ENCODE measurements at places on chromosomes 11 and 22.

GRCh38 chr11:83073258-83073657, 1.6 kb upstream of the RAB30 start:
- DNase-seq, result no peak

GRCh38 chr11:121656328-121657090, 203.7 kb upstream of the SORL1-AS1 start:
- peak; percentile 18 for DNase-seq

GRCh38 chr11:24521601-24522000, 24.7 kb downstream of the LUZP2 start:
- DNase-seq, result no peak

- DNase-seq, result no peak
These were observed 39.7 kb upstream of the PANX1 start for GRCh38 chr11:94088906-94089305.

GRCh38 chr11:28169816-28170215, 61.6 kb downstream of the METTL15 start:
- no peak for DNase-seq

DNA sequence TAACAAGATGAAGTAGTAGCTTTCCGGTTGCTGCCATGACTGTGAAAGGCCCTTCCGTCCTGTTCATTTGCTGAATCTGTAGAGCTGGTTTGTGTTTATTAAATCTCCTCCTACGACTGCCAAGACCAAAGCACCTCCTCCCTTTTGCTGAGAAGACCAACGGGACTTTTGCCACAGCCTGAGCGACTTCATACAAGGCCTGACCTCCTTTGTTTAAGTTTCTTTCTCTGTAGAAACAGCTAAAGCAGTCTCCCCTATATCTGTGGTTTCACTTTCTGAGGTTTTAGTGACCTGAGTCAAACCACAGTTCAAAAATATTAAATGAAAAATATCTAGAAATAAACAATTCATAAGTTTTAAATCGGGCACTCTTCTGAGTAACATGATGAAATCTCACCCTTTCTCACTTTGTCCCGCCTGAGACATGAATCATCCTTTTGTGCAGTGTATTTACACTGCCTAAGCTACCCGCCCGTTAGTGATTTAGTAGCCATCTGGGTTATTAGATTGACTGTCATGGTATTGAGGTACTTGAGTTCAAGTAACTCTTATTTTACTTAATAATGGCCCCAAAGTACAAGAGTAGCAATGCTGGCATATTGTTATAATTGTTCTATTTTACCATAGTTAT, 119.1 kb upstream of the LRRC4C start:
- no peak for DNase-seq

- no peak for DNase-seq
These were observed 328.3 kb downstream of the FAT3 start for GRCh38 chr11:92552942-92553341.

DNA sequence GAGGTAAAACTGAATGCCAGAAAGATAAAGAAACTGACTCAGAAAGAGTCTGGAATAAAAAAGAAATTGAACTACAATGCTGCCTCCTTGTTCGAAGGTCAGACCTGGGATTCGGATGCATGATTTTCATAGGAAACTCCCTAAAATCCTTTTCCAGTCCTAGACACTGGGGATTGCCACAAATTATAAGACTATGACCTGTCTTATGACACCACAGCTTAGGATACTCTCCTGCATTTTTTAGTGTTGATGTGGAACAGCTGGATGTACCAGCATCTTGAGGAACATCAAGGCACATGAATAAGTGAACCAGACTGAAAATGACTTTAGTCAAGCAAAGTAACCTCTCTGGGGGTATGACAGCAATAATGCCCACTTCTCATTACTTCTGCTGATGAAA, 9.0 kb downstream of the KIRREL3 start:
- DNase-seq, result no peak

- DNase-seq, result no peak
These were observed 8.0 kb upstream of the MS4A10 start for GRCh38 chr11:60777106-60777505.

- no peak for DNase-seq
These were observed 47.4 kb downstream of the ISX start for GRCh38 chr22:35113341-35113740.

DNA sequence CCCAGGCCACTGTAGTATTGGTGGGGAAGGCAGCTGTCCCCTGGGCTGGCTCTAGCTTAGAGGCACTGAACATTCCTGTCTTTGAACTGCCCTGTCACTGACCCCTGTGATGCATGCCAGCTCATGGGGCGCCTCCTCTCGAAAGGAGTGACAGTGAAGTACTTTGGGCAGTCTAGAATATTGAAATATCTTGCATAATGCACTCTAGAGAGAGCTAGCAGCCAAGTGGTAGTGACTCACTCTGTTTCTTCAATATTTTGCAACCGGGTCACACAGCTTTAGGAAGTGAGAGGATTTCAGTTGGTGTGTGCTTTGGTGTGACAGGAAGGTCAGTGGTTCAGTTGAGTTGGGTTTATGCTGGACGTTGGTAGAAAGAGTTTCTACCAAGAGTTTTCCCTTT, 35.5 kb upstream of the ST14 start:
- DNase-seq, result no peak

- no peak for DNase-seq
These were observed 53.3 kb downstream of the PPFIA1 start for GRCh38 chr11:70323806-70324205.

DNA sequence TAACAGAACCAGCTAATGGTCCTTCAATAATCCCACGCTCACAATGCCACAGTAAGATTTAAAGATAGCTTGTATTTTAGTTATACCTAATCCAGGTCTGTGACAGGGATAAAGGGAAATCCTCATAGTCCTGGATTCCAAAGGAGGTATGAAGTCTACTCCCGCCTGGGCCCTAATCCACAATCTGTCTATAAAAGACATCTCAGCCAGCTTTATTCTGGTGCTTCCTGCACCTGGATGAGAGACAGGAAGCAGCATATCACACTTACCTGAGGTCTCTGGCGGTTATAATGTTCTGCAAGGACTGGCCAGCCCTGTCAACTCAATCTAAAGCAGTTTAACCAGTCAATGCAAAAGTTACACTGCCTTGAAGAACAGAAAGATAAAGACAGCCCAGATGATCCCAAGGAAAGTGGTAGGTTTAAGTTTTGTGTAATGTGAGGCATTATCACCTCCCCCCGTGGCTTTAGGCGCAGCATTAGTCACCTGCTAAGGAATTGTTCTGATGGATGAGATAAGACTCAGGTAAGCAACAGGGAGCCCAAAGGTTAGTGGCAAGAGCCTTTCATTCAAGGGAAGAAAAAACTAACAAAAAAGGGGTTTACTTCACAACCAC, 57.6 kb downstream of the PLEKHA7 start:
- no peak for DNase-seq

DNA sequence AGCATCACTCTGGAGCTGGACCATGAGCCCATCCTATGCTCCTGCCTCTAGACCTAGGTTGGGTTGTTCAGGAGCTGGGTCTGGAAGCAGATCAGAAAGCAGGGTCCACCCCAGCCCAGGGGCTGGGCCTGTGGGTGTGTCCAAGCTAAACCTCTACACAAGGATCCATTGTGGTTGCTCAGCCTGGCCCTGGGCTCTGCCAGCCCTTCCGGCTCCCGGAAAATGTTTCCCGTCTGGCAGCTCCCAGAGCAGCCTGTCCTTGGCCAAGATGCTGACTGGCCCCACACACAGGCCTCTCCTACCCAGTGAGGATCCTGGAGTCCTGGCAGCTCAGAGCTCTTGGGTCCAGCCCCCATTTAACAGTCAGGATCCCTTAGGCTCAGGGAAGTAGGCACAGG, 35.3 kb upstream of the FCHSD2 start:
- DNase-seq, result no peak

GRCh38 chr22:37880668-37881440, 25.2 kb upstream of the MICALL1 start:
- DNase-seq, result no peak

DNA sequence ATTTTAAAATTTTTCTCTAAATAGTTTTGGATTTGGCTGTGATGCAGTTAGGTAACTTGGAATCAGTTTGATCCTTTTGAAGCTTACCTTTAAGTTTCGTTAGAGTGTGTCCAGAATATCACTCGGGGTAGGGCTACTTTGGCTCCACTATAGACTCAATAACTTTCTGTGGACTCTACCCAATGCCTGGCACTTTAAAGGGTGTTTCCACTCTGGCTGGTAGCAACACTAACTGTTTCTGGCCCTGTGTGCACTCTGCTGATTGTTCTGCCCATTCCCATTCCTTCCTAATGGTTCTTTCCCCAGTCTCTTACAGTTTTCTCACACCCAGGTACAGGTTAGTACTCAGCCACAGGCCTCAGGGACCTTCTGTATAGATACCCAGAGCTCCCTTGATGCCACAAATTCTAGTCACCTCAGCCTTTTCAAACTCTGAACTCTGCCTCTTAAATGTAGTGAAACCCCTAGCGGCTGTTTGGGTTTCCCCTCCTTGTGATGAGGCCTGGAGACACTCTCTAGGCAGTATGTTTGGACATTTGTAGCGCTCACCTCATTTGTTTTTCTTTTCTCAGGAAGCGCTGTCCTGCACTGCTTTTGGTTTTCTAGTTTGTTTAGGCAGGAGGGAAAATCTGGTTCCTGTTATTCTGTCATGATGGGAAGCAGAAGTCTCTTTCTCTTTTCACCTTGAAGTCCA, 16.8 kb downstream of the CUL5 start:
- peak; percentile 61 for DNase-seq

DNA sequence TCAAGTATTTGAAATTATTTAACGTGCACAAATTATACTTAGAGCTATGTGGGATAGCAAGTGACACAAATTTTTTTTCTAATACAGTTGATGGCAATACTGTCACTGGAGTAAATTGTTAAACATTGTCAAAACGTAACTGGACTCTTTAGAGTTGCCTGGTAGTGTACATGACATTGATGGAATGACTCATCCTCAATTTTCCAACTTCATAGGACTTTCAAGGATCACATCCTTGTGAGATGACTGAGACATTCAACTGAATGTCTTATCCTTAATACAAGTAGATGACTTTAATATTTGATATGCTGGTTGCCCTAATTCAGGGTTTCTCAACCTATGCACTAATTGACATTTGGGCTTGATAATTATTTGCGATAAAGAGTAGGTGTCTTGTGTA, 310.0 kb downstream of the SWAP70 start:
- no peak for DNase-seq

DNA sequence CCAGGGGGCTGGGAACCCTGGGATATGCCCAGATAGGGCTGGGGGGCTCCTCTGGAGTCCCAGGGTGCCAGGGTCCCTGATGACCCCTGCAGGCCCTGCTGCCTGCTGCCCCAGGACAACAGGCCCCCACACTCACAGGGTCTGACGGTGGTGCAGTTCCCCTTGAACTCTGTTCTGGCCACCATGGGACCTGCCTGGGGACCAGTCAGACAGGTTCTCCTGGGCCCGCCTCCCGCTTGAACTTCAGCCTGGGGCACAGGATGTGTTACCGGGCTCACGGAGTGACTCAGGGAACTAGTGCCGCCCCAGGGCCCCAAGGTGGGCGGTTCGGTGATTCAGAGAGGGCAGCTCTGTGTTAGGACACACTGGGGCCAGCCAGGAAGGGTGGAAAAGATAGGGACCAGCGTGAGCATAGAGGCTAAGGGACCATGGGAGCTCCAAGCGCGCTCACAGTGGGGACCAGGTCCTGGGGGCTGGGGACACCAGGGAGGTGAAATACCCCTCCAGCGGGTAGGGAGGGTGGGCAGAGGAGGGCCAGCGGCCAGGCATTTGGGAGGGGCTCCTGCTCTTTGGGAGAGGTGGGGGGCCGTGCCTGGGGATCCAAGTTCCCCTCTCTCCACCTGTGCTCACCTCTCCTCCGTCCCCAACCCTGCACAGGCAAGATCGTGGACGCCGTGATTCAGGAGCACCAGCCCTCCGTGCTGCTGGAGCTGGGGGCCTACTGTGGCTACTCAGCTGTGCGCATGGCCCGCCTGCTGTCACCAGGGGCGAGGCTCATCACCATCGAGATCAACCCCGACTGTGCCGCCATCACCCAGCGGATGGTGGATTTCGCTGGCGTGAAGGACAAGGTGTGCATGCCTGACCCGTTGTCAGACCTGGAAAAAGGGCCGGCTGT, 21.5 kb upstream of the TXNRD2 start:
- DNase-seq, result no peak

- DNase-seq, result no peak
These were observed 638 bp downstream of the PARVA start for GRCh38 chr11:12377824-12378593.

GRCh38 chr22:43166132-43166930, 15.0 kb downstream of the TSPO start:
- no peak for DNase-seq

DNA sequence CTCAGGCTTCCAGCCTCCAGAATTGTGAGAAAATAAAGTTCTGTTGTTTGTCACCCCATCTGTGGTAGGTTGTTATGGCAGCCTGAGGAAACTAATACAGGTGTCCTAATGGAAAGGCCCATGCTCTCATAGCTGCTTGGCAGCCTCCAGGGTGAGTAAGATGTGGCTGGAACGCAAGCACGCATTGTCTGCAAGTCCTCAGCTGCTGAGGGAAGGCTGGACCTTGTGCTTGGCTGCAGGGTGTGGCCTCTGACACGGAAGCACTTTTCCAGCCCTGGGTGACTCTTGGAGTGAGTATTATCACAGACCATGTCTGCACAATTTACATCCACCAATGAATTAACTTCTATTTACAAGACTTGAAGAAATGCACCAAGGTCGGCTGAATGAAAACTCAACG, 44.4 kb upstream of the BARX2 start:
- no peak for DNase-seq

DNA sequence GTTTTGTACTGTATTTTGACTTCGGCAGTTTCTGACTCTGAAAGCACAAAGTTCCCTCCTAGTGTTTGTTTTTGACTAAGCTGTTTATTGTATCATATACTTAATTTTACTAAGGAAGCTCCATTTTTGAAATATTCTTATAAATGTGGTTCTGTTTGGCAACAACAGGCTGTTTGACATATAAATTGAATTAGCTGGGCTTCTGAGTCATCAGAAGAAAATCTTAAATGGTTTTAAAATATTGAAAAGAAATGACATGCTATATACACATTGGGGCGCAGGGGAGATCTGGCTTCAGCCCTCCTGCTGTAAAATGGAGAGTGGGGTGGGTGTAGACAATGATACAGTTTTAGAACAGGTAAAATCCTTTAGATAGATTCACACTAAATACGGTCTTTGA, 38.6 kb downstream of the SHISA8 start:
- no peak for DNase-seq

DNA sequence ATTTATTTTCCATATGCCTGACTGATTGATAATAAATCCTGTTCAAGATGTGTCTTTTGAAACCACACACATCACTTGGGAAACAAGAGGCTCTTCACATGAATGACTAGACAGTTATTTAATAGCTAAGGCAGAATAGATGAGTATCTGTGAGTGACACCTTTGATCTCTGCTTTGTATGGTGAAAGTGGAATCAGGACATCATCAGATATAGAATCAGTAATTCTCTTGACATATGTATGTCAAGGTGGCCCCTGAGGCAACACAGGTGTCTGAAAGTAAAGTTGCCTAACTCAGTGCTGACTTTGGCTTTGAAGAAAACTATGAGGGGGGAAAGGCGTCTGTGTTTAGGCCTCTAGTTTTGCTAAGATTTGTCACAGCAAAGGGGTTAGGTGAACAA, 11.5 kb upstream of the CASP4 start:
- no peak for DNase-seq

Data from GM13976 (cell line).